Osteocyte (in vitro differentiated cells): ENCODE measurements at places on chromosomes 3 and 15. TPM values are rescaled to one million over a fixed set of nuclear protein-coding genes. Genes with fewer than 3 reads are reported as not detected.

DNA sequence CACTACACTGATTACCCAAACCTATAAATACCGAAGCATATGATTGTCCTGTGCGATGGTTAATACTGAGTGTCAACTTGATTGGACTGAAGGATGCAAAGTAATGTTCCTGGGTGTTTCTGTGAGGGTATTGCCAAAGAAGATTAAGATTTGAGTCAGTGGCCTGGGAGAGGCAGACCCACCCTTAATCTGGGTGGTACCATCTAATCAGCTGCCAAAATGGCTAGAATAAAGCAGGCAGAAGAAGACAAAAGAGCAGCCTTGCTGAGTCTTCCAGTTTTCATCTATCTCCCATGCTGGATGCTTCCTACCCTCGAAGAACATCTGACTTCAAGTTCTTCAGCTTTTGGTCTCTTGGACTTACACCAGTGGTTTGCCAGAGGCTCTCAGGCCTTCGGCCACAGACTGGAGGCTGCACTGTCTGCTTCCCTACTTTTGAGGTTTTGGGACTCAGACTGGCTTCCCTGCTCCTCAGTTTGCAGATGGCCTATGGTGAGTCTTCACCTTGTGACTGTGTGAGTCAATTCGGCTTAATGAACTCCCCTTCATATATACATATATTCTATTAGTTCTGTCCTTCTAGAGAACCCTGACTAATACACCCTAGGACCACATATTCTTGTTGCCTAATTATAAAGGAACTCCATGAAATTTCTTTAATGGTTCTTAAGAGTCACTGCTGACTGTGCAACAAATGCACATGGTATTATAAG is 31.7 kb downstream of the CSNK1G1 start:
- H3K36me3 ChIP-seq, result no peaks in the 10 kb centered on the region
- no peak overlapping the region for H3K27ac ChIP-seq
- no peak for DNase-seq
- no peaks in the 10 kb centered on the region for H3K27me3 ChIP-seq

- peaks cover 7% of the 10 kb centered on the region for H3K27me3 ChIP-seq
- no peak overlapping the region for H3K27ac ChIP-seq
- no peak overlapping the region for H3K4me3 ChIP-seq
- peaks cover 5% of the 10 kb centered on the region for H3K4me1 ChIP-seq
- no peaks in the 10 kb centered on the region for H3K36me3 ChIP-seq
Observed at GRCh38 chr3:13092621-13093617, 19.7 kb upstream of the IQSEC1 start.

GRCh38 chr3:71478568-71478967 is 105.0 kb downstream of the FOXP1 start:
- peaks cover 16% of the 10 kb centered on the region for H3K36me3 ChIP-seq
- H3K27me3 ChIP-seq, result no peaks in the 10 kb centered on the region
- no peak for DNase-seq

DNA sequence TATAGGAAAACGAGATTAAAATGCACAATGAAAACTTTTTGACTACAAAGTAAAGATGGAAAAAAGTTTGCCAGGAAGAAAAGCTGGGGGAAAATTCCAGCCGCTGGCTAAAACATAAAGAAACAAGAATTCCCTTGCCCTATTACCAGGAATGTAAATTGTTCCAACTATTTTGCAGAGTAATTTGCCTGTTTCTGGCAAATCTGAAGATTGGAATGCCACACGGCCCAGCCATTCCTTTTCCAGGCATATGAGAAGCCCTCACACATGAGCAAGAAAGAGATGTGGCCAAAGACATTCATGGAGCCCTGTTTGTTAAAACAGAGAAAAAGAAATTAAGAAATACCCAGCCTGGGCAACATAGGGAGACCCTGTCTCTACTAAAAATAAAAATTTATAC is 8.4 kb upstream of the GATA2 start:
- DNase-seq, result peak; percentile 32
- no peak overlapping the region for H3K27ac ChIP-seq
- H3K4me1 ChIP-seq, result peaks cover 7% of the 10 kb centered on the region
- H3K36me3 ChIP-seq, result no peaks in the 10 kb centered on the region

- DNase-seq, result no peak
- no peak overlapping the region for H3K4me3 ChIP-seq
- H3K27me3 ChIP-seq, result no peaks in the 10 kb centered on the region
- H3K27ac ChIP-seq, result no peak overlapping the region
- H3K4me1 ChIP-seq, result peaks cover 2% of the 10 kb centered on the region
Observed at GRCh38 chr15:27468151-27468591, 497.2 kb downstream of the GABRG3 start.

GRCh38 chr3:71868876-71869275 is 83.9 kb upstream of the PROK2 start:
- H3K27me3 ChIP-seq, result peaks cover 90% of the 10 kb centered on the region
- H3K4me3 ChIP-seq, result no peak overlapping the region
- peak; percentile 27 for DNase-seq
- H3K36me3 ChIP-seq, result peaks cover 2% of the 10 kb centered on the region
- H3K27ac ChIP-seq, result no peak overlapping the region

Gene ALDH1A3
- total RNA-seq, result 0.30 and 0.57 TPM in 2 replicates

DNA sequence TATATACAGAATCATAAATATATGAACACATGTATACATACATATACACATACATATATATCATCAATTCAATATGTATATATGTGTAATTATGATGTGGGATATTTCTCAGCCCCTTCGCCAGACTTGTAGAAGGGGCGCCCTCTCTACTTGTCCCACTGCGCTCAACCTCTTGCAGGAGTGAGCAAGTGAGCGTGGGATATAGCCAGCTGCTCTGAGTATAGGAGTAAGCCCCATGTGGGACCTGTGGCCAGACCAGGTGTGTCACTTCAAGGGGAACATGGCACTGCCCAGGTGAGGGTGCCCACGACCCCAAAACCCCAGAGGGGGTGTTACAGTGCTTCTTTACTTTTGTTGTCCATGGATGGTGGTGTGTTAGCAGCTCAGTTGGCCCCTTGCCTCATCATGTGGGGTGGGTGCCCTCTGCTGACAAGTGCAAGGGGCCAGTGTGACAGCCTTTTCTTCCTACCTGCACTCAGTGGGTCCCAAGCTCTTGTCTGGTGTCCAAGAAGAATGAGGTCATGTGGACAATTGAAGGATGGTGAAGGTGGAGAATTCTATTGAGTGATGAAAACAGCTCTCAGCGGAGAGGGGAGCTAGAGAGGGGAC is 304.1 kb downstream of the UNC13C start:
- H3K4me1 ChIP-seq, result no peaks in the 10 kb centered on the region
- H3K27me3 ChIP-seq, result no peaks in the 10 kb centered on the region
- no peak overlapping the region for H3K4me3 ChIP-seq
- H3K27ac ChIP-seq, result no peak overlapping the region

- peak overlapping the region; percentile 80 for H3K27ac ChIP-seq
- peaks cover 69% of the 10 kb centered on the region for H3K4me1 ChIP-seq
Observed at GRCh38 chr15:66721020-66721419, 19.0 kb downstream of the SMAD6 start.

DNA sequence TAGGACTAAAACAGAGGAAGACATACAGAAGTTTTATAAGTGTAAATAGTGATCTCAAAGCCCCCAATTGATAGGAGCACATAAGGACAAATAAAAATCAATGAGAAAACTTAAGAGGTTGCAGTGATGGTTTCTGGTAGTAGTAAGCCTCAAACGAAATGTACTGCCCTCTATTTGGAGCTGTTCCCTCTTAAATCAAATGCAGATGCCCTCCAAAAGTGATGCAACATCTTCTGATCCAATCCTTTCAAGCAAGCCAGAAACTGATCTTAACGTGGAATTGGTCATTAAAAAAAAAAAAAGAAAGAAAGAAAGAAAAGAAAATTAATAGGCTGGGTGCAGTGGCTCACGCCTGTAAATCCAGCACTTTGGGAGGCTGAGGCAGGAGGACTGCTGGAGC is 259.3 kb downstream of the ZBTB20 start:
- no peak overlapping the region for H3K27ac ChIP-seq
- peaks cover 4% of the 10 kb centered on the region for H3K27me3 ChIP-seq

Gene SHC4
- 4.2 and 4.6 TPM in 2 replicates for total RNA-seq

GRCh38 chr3:194043516-194043915 is 92.4 kb upstream of the HES1 start:
- H3K4me1 ChIP-seq, result peaks cover 10% of the 10 kb centered on the region
- DNase-seq, result no peak
- H3K27me3 ChIP-seq, result peaks cover 18% of the 10 kb centered on the region
- no peaks in the 10 kb centered on the region for H3K36me3 ChIP-seq
- H3K4me3 ChIP-seq, result no peak overlapping the region
- H3K27ac ChIP-seq, result no peak overlapping the region

Gene RSL24D1
- 71.8 and 76.2 TPM in 2 replicates for total RNA-seq

GRCh38 chr3:123952844-123953520 is 8.0 kb downstream of the CCDC14 start:
- H3K36me3 ChIP-seq, result peaks cover 14% of the 10 kb centered on the region
- no peak overlapping the region for H3K4me3 ChIP-seq
- H3K27me3 ChIP-seq, result no peaks in the 10 kb centered on the region
- DNase-seq, result no peak
- H3K27ac ChIP-seq, result no peak overlapping the region

GRCh38 chr3:194040516-194041273 is 95.3 kb upstream of the HES1 start:
- H3K4me3 ChIP-seq, result no peak overlapping the region
- no peak overlapping the region for H3K27ac ChIP-seq
- no peak for DNase-seq
- peaks cover 10% of the 10 kb centered on the region for H3K4me1 ChIP-seq
- peaks cover 25% of the 10 kb centered on the region for H3K27me3 ChIP-seq

Gene DNAJC17
- total RNA-seq, result 38.1 and 39.8 TPM in 2 replicates

Gene FBXL2
- total RNA-seq, result 16.0 and 20.4 TPM in 2 replicates

Gene MOBP
- not detected in 2 replicates for total RNA-seq

GRCh38 chr15:88144921-88145653 is 111.5 kb downstream of the NTRK3 start:
- no peak overlapping the region for H3K4me3 ChIP-seq
- DNase-seq, result no peak
- H3K27me3 ChIP-seq, result no peaks in the 10 kb centered on the region
- H3K4me1 ChIP-seq, result no peaks in the 10 kb centered on the region
- H3K36me3 ChIP-seq, result no peaks in the 10 kb centered on the region

DNA sequence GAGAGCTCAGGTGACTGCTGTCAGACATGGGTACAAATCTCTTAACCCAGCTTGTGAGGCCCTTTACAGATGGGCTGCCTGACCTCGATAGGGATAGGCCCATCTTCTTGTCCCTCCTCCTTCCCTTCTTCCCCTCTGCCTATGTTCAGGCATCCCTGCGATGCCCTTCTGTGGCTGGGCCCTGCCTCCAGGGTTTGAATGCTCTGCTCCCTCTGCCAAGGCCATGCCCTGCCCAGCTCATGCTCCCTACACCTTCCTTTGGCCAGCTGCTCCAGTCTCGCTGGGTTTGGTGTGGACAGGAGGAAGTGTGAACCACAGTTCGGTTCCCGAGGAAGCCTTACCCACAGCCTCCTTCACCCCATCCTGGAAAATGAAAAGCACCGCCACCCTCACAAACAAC is 4.3 kb downstream of the FYCO1 start:
- H3K27ac ChIP-seq, result no peak overlapping the region
- no peaks in the 10 kb centered on the region for H3K27me3 ChIP-seq
- DNase-seq, result no peak
- no peaks in the 10 kb centered on the region for H3K36me3 ChIP-seq
- H3K4me1 ChIP-seq, result peaks cover 27% of the 10 kb centered on the region

- DNase-seq, result no peak
- H3K27ac ChIP-seq, result no peak overlapping the region
- H3K4me1 ChIP-seq, result peaks cover 23% of the 10 kb centered on the region
- H3K27me3 ChIP-seq, result no peaks in the 10 kb centered on the region
Observed at GRCh38 chr3:177982034-177982433, 554.2 kb upstream of the KCNMB2 start.

Gene LIPC
- total RNA-seq, result not detected in 2 replicates

Gene BNIP2
- total RNA-seq, result 64.6 and 68.0 TPM in 2 replicates

DNA sequence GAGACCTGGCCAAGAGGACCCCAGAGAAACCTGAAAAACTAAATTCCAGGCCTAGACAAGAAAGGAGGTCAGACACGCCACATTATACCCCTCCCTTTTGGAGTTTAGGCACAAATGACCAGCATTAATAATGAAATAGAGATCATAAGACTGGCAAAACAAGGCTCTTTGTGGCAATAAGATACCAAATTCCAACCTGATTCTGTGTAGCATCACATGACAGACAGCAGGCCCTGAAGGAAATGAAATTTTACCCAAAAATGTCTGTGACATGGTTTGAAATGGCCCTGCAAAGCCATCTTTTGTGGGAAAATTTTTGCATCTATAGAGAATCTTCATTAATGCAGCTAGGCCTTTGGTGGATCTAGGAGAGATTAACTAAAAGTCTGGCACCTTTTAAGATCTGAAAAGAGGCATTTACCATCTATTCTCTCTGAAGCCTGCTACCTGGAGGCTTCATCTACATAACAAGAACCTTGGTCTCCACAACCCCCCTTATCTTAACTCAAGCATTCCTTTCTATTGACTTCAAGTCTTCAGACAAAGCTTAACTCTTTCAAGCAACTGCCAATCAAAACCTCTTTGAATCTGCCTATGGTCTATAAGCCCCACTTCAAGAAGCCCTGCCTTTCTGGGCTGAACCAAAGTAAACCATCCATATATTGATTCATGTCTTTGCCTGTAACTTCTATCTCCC is 8.0 kb downstream of the FAM174B start:
- peaks cover 1% of the 10 kb centered on the region for H3K36me3 ChIP-seq
- peaks cover 15% of the 10 kb centered on the region for H3K27me3 ChIP-seq
- H3K27ac ChIP-seq, result no peak overlapping the region
- no peak for DNase-seq

Gene POLQ
- 1.2 TPM in 2 replicates for total RNA-seq

GRCh38 chr3:192187485-192188051 is 539.8 kb downstream of the FGF12 start:
- DNase-seq, result no peak
- H3K4me3 ChIP-seq, result no peak overlapping the region
- H3K36me3 ChIP-seq, result no peaks in the 10 kb centered on the region

DNA sequence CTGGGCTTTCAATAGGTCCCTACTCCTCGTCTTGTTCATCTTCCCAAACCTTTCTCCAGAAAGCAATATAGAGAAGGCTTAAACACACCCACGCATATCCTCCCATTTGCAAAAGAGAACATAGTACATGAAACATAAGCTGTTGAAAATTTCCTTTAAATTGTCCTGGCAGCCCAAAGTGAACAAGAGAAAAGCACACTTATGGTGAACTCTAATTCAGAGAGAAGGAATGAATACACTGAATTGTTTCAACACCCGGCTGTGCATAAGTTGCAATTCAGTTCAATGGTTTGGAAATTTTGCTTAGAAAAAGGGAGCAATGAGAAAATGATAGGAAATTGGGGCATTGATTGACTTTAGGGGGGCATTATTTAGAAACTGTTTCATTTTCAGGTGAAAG is 202.6 kb downstream of the TIGIT start:
- no peak overlapping the region for H3K4me3 ChIP-seq
- no peaks in the 10 kb centered on the region for H3K36me3 ChIP-seq
- no peak overlapping the region for H3K27ac ChIP-seq
- peaks cover 42% of the 10 kb centered on the region for H3K4me1 ChIP-seq

- DNase-seq, result no peak
- peaks cover 6% of the 10 kb centered on the region for H3K36me3 ChIP-seq
- H3K27ac ChIP-seq, result no peak overlapping the region
- no peak overlapping the region for H3K4me3 ChIP-seq
- no peaks in the 10 kb centered on the region for H3K27me3 ChIP-seq
Observed at GRCh38 chr3:55218577-55218976, 268.5 kb downstream of the WNT5A start.
